NCI-H1694 treated with DMSO at 0.1 percent for 48 hours (cell line): ENCODE measurements at places on chromosomes 2 and 18.

GRCh38 chr18:75054046-75054445 is 154.9 kb downstream of the PTGR3 start:
- DNase-seq = peak; percentile 2

GRCh38 chr2:10987861-10988260 is 76.1 kb downstream of the KCNF1 start:
- no peak for DNase-seq

GRCh38 chr18:11761553-11761952 is 72.5 kb downstream of the GNAL start:
- no peak for DNase-seq

DNA sequence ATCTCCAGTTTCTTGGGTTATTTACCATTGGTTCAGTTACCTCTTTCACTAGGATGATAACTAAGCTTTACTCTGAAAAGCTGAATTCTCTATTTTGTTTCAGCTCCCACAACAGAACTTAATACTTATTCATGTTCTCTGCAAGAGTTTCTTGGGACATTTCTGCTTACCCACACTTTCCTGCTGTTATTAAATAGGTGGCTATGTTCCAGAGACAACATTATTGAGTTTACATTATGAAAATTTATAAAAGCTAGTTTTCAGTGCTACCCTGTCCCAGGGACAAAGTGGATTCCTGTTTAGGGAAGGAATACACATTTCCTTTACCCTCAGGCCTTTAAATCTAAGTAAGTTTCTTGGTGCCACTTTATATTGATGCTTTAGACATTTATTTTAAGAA is 7.0 kb upstream of the GPD2 start:
- DNase-seq = no peak

GRCh38 chr2:219175928-219176817 is 552 bp downstream of the CNPPD1 start:
- no peak for DNase-seq

- no peak for DNase-seq
These were observed 128.8 kb upstream of the MSH6 start for GRCh38 chr2:47653902-47654789.

DNA sequence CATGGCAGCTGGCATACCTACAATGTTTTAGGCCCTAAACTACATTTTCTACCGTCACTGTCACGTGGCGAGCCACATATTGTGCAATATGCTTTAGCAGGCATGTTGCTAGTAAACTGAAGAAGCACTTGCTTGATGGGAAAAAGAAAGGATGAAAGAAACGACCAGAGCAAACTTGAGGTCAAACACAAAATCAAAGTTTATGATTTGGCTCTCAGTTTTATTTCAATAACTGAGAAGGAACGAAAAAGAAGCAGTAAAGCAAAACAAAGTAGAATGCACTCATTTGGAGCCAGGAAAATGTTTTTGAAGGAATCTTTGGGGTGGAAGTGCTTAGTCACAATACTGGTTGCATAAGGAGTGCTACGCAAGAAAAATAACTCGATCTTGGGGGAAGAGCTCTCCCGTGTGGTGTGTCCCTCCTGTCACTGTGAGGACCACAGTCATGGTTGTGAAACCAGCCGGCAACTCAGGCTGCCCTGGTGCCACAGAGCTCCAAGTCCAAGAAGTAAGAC is 349.8 kb downstream of the RBM43 start:
- DNase-seq = no peak

- DNase-seq = no peak
These were observed 136.7 kb upstream of the CAVIN2 start for GRCh38 chr2:191983591-191983990.

DNA sequence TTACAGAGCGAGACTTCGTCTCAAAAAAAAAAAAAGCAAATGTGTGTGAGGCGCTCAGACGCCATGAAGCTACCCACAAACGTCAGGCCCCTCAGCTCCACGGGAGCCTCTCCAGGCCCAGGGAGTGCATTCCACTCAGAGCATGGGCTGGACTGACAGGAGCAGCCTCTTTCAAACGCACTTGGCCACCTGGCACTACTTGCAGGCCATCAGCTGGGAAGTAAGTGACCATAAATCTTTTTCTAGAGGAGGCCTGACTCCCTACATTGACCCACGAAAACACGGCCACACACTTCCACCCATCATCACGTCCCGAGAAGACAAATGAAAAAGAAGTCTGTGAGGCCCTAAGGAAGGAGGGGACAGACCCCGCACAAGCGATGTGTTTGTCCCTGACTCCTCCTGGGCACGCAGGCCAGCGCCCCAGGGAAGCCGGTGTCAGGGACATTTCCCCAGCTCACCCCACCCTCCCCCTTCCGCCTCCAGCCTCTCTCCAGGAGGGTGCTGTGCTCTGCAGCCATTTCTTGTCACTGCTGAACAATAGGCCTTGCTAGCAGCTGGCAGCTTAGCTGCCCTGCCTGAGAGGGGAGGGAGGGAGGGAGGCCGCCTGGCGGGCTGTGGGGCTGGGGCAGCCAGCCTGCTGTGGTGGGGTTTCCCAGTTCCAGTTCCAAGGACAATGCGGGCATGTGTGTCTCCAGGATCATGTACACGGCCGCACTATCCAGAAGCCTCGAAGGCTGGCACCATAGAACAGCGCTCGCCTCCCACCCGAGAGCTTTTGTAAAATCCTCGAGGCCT is 26.6 kb downstream of the SERTAD2 start:
- peak; percentile 21 for DNase-seq

DNA sequence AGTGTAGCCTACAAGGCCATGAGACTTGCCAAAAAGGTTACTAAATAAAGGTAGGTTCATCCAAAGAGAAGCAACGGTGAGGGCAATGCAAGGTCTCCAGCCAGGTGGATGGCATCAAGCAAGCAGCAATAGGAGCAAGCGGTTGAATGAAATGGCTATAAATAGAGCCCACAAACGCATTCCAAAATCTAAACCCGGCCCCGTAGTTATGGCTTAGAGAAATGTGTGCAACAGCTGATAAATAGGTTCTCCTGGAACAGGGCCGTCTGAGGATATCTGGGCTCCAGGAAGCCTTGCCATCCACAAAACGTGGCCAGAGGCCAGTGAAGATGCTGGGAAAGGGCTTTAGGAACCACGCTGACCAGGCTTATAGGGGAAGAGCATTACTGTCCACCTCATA is 146.1 kb upstream of the PID1 start:
- DNase-seq = no peak

GRCh38 chr2:102438578-102438977 is 15.6 kb downstream of the IL18RAP start:
- DNase-seq = no peak

DNA sequence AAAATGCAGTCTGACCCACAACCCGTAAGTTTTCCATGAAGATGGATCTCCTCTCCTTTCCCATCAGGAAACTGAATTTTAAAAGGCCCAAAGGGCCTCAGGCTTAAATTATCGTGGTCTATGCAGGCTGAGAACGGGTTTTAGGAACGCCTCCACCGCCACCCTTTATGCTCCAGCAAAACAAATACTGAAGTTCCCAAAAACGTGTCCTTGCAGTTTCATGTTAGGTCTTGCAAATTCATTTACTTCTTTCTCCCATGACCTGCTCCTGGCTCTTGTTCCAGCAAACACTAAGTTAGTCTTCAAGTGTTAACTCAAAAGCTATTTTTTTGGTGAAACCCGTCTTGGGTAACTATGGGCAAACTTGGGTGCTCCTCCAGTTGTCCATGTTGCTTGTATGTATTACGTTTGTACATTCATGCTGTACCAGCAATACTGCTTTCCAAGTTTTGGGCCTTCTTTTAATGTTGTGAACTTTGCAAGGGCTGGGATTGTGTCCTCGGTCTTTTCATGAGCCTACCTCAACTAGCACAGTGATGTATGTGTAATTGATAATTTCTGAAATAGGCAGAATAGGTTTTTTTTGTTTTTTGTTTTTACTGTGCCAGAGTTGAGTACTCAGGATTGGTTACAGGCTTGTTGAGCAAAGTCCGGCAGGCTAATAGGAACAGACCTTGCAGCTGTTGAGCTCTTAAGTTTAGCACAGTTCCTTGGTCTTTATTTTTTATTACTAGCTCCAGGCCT is 1.8 kb upstream of the RNF149 start:
- no peak for DNase-seq

GRCh38 chr2:167550448-167550847 is 662.2 kb downstream of the XIRP2 start:
- peak; percentile 25 for DNase-seq

GRCh38 chr2:159160412-159160811 is 126.1 kb downstream of the WDSUB1 start:
- no peak for DNase-seq
